Breast epithelium (tissue), 4 donors: ENCODE measurements at places on chromosomes 16 and 17. TPM values are rescaled to one million over a fixed set of nuclear protein-coding genes. Genes with fewer than 3 reads are reported as not detected.

The CD300E gene
- under 0.01 TPM for total RNA-seq

The QRICH2 gene
- 3.0 TPM for total RNA-seq

The CD300LB gene
- 0.88 TPM for total RNA-seq

The TMC7 gene
- total RNA-seq: 0.64 TPM

The MFAP4 gene
- total RNA-seq: 116 TPM
